ENCODE measurements at places on chromosomes 16 and 17. TPM values are rescaled to one million over a fixed set of nuclear protein-coding genes. Genes with fewer than 3 reads are reported as not detected.

SYNGR3 gene
- 4.8 TPM for total RNA-seq

ZMYND15 gene
- not detected for total RNA-seq

TVP23C gene
- 32.1 TPM for total RNA-seq

ENPP7 gene
- not detected for total RNA-seq

MPP2 gene
- total RNA-seq, result 3.4 TPM

TBX6 gene
- total RNA-seq, result 2.2 TPM

RBL2 gene
- 69.2 TPM for total RNA-seq

DNA sequence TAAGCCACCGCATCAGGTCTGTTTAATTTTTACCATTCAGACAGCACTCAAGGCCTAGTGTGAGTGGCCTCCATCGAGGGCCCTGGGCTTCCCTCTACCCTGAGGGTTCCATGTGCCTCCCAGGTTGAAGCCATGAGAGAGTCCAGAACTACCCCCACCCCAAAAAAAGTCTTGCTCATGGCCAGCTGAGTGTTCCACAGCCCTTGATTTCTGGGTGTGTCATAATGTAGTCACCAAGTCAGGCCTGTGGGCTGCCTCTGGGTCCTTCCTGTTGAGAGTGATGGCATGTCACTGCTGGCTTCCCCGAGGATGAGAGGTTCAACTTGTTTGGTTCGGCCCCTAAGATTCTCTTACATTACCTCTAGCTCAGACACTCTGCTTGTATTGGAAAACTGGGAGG lies 100.6 kb downstream of the PITPNC1 start:
- peak overlapping the region; percentile 51 for H3K27ac ChIP-seq
- H3K27me3 ChIP-seq, result no peaks in the 10 kb centered on the region
- peaks cover 5% of the 10 kb centered on the region for H3K4me1 ChIP-seq
- DNase-seq, result no peak

DNA sequence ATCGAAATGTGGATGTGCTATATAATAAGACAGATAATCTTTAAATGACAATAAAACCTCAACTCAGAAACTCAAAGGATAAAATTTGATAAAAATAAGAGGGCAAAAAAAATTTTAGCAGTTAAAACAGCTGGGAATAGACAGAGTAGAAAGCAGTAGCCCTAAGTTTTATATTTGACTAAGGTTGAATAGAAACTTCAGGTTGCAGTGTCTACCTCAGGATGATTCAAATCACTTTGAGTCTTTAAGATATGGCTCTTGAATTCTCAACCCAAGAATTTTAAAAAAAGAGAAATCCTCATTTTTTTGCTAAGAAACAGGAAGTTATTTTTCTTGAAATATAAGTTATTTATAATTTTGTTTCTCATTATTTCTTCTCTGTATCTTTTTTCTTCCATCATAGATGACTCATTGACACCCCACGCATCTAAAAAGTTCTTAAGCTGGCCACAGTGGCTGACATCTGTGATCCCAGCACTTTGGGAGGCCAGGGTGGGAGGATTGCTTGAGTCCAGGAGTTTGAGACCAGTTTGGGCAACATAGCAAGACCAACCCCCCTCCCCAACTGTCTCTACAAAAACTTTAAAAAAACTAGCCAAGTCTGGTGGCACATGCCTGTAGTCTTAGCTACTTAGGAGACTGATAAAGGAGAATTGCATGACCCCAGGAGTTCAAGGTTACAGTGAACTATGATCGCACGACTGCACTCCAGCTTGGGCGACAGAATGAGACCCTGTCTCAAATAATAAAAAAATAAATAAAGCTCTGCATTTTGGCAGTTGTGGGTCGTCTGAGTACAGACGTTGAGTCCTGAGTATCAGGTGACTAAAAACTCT lies 23.9 kb downstream of the NFAT5 start:
- H3K4me1 ChIP-seq, result peaks cover 13% of the 10 kb centered on the region
- no peak overlapping the region for H3K27ac ChIP-seq
- no peaks in the 10 kb centered on the region for H3K36me3 ChIP-seq
- no peaks in the 10 kb centered on the region for H3K27me3 ChIP-seq

DNA sequence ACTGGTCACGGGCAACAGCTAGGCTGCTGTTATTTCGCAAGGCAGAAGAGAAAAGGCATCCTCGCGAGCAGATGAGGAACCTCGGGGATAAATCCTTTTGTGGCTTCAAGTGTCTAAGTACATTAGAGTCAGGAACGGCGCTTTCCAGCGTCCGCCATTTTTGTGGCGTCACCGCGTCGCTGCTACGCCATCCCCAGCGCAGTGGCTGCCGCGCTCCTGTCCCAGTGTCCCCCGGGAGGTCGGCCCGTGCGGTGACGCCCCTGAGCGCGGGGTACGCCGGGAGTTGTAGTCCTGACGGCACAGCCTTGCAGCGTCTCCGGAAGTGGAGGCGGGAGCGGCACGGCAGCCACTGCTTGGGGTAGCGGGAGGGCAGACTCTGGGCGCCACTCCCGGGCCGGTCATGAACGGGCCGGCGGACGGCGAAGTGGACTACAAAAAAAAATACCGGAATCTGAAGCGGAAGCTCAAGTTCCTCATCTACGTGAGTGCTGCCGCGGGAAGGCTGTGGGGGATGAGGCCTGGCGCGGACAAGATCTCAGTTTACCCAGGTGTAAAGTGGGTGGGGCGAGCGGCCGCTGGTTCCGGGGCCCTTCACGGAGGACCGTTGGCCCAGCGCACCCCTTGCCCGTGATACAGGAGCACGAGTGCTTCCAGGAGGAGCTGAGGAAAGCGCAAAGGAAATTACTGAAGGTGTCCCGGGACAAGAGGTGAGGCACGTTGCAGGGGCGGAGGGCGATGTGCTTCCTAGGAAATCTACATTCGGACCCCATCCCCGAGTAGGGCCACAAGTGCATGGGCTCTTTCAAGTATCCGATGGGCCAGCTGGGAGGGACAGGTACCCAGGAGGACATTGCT lies at the start of gene INO80E:
TSS of gene INO80E (plus strand) at position 331 of the 855 bp plus-strand sequence. CDS start at position 401, 70 bp downstream.
- H3K27ac ChIP-seq, result peak within 1 kb of the TSS; percentile 98
- H3K27me3 ChIP-seq, result no peaks in the 10 kb centered on the region
- DNase-seq, result peak; percentile 99
- peaks cover 25% of the 10 kb centered on the region for H3K4me1 ChIP-seq
- H3K4me3 ChIP-seq, result peak within 1 kb of the TSS; percentile 55
- H3K36me3 ChIP-seq, result no peaks in the 10 kb centered on the region

GRCh38 chr17:67435122-67435521 lies 58.0 kb downstream of the PITPNC1 start:
- H3K27ac ChIP-seq, result peak overlapping the region; percentile 4
- H3K36me3 ChIP-seq, result no peaks in the 10 kb centered on the region
- H3K4me3 ChIP-seq, result no peak overlapping the region
- peaks cover 3% of the 10 kb centered on the region for H3K4me1 ChIP-seq
- no peaks in the 10 kb centered on the region for H3K27me3 ChIP-seq
- peak; percentile 40 for DNase-seq

DNA sequence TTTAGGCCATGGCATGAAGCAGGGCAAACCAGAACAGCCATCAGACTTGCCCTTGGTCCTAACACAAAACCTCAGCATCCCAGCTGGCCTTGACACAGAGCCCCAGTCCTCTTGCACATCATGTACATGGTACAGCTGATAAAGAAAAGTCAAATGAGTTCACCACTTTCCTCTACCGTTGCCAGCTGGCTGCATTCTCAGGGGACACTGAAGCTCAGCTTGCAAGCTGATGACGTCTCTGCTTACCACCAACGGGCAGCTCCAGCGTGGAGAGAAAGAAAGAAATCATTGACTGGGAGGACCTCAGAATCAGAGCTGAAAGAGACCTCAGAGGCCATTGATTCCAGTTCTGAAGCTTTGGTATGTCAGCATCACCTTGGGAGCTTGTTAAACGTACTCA lies 80.7 kb upstream of the CES5A start:
- H3K4me3 ChIP-seq, result no peak overlapping the region
- DNase-seq, result no peak

- DNase-seq, result no peak
- no peak overlapping the region for H3K4me3 ChIP-seq
- no peak overlapping the region for H3K27ac ChIP-seq
Measured at GRCh38 chr16:3706253-3707012, 10.9 kb downstream of the TRAP1 start.

GRCh38 chr16:11236461-11237254 lies 19.3 kb downstream of the SOCS1 start:
- H3K36me3 ChIP-seq, result no peaks in the 10 kb centered on the region
- H3K27me3 ChIP-seq, result no peaks in the 10 kb centered on the region
- DNase-seq, result no peak

DNA sequence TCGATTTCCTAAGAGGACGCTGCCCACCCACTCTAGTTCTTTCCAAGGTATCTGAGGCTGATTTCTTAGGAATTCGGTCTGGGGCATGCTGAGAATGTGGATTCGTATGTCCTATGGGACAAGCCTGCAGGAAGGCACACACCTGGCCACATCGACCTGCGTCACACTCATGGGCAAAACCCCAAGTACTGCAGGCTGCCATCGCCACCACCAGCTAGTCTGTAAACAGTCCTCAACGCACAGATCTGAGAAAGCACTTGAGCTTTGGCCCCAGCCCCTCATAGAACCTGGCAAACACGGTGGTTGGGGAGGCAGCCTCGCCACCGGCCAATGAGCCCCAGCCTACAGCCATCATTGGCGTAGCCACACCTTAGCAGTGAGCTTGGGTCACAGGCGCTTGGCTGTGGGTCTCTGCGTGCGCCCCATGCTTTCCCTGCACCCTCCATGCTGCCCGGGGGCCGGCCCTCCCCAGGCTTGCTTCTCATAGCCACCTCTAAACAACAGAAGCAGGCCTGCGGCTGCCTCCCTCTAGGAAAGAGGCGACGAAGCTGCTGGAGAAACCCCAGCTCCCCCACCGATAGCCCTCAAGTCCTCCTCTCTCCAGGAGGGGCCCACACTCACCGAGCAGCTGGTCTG lies 75.1 kb downstream of the ZNF778 start:
- H3K36me3 ChIP-seq, result peaks cover 7% of the 10 kb centered on the region
- H3K27me3 ChIP-seq, result no peaks in the 10 kb centered on the region
- no peak overlapping the region for H3K27ac ChIP-seq
- no peak for DNase-seq
- no peaks in the 10 kb centered on the region for H3K4me1 ChIP-seq
- no peak overlapping the region for H3K4me3 ChIP-seq

DNA sequence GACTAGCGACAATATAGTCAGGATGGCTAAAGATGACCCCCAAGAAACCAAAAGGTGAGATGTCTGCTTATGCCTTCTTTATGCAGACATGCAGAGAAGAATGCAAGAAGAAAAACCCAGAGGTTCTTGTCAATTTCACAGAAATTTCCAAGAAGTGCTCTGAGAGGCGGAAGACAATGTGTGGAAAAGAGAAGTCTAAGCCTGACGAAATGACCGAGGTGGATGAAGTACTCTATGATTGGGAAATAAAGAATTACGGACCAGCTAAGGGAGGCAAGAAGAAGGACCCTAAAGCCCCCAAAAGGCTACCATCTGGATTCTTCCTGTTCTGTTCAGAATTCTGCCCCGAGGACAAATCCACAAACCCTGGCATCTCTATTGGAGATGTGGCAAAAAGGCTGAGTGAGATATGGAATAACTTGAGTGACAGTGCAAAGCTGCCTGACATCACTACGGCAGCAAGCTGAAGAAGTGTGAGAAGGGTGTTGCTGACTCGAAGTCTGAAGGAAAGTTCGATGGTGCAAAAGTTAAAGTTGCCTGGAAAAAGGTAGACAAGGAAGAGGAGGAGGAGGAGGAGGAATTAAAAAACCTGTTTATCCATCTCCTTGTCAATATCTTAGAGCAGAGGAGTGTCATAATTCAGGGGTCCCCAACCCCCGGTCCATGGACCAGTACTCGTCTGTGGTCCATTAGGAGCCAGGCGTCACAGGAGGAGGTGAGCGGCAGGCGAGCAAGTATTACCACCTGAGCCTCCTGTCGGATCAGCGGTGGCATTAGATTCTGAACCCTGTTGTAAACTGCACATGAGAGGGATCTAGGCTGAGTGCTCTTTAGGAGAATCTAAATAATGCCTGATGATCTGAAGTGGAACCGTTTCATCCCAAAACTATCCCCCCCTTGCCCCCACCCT lies 25.1 kb upstream of the ADGRG1 start:
- no peak overlapping the region for H3K27ac ChIP-seq
- H3K4me1 ChIP-seq, result no peaks in the 10 kb centered on the region
- H3K4me3 ChIP-seq, result no peak overlapping the region
- peaks cover 8% of the 10 kb centered on the region for H3K27me3 ChIP-seq
- no peak for DNase-seq

DNA sequence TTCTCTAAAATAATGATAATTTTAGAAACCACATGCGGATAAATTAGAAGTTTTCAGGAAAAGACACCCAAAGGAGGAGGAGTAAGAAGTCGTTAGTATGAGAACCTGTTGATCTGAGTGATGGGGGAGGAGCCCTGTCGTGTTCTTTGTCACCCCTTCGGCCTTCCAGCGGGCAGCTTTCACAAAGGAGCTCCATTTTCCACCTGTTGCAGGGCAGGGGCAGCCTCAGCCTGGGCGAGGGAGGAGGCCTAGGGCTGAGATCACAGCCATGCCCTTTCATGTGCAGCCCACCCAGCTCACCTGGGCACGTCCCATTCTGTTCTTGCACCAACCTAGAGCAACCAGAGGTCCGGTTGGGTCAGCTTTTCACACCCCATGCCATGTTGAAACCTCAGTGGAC lies 5.3 kb downstream of the DUSP14 start:
- no peak for DNase-seq
- H3K27me3 ChIP-seq, result no peaks in the 10 kb centered on the region
- H3K4me3 ChIP-seq, result no peak overlapping the region

- no peak for DNase-seq
- peaks cover 43% of the 10 kb centered on the region for H3K4me1 ChIP-seq
- no peaks in the 10 kb centered on the region for H3K27me3 ChIP-seq
- no peak overlapping the region for H3K4me3 ChIP-seq
- peak overlapping the region; percentile 86 for H3K27ac ChIP-seq
Measured at GRCh38 chr17:20189302-20189701, 180.1 kb downstream of the SPECC1 start.

DNA sequence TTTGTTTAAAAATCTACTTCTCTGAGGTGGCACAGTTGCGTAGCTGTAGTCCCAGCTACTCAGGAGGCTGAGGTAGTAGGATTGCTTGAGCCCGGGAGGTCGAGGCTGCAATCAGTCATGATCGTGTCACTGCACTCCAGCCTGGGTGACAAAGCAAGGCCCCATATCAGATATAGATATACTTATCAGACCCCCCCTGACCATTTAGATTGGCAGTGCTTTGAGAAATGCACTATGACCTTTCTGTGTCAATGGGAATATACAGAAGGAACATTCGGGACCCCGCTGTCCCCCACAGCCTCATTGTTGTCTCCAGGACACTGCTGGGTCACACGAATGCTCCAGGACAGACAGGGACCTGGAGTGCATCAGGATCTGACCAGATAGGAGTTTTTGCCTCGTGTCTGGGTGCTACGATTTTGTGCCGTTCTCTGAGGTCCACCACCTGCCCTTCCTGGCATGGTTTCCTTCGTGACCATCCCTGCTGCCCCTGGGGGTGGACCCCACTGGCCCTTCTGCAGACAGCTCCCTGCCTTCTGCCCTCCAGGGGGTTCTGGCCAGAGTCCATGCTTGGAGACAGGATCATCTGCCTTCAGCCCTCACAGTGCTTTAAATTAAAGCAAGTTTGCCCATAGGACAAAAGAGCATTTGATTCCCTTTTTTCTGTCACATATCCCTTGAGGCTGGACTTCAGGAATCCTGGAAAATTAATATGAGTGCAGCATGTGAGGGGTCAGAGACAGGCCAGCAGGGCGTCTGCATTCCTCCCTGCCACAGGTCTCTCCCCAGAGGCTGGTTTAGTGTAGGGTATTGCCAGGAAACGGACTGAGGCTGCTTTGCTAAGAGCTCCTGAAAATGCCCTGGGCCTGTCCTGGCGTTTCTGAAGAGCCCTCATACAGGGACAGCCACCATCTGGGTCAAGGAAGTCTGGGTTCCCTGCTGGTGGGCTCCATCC lies 19.3 kb downstream of the PLD6 start:
- no peaks in the 10 kb centered on the region for H3K36me3 ChIP-seq
- H3K4me3 ChIP-seq, result no peak overlapping the region
- H3K27me3 ChIP-seq, result no peaks in the 10 kb centered on the region

GRCh38 chr17:16888413-16889087 lies 83.4 kb downstream of the TNFRSF13B start:
- H3K27me3 ChIP-seq, result no peaks in the 10 kb centered on the region
- no peak overlapping the region for H3K4me3 ChIP-seq
- H3K36me3 ChIP-seq, result no peaks in the 10 kb centered on the region
- no peak overlapping the region for H3K27ac ChIP-seq
- DNase-seq, result no peak
